ENCODE measurements at places on chromosomes 16 and 17.

DNA sequence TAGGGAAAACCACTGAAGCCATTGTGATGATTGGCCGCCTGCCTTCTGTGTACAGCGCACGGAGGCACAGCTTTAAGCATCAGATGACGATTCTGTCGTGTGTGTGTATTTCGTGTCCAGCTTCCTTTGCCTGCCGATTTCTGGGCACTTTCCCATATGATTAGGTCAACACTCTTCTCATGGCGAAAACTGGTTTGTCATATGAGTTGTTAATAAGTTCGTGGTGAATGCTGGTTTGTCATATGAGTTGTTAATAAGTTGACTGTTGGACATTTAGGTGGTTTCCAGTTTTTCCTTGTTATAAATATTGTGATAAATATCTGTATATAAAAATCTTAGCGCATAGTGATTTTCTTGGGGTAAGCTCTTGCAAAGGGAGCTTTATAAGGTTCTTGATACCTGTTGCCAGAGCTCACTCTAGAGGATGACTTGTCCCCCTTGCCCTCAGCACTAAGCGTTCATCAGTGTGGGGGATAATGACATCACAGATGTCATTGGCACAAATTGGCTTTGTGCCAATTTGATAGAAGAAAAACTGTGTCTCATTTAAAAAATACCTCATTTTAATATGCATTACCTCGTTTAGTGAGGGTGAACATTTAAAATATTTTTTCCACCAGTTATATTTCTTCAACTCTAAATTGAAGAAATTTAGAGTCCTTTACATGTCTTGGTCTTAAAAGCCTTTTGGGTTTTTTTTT lies 40.0 kb downstream of the PGS1 start:
- no peak for DNase-seq

GRCh38 chr16:74926805-74927204 lies 58.1 kb downstream of the WDR59 start:
- no peak for DNase-seq

DNA sequence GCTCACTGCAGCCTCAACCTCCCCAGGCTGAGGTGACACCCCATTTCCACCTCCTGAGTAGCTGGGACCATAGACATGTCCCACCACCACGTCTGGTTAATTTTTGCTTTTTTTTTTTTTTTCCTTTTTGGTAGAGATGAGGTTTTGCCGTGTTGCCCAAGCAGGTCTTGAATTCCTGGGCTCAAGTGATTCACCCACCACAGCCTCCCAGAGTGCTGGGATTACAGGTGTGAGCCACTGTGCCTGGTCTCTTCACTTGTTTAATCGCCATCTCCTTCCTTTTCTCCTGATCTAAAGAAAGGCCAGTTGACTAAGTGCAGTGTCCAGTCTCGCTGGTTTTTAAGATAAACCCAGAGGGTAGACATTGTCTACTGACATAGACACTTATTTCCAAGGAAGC lies 152.0 kb downstream of the C16orf95 start:
- no peak for DNase-seq

DNA sequence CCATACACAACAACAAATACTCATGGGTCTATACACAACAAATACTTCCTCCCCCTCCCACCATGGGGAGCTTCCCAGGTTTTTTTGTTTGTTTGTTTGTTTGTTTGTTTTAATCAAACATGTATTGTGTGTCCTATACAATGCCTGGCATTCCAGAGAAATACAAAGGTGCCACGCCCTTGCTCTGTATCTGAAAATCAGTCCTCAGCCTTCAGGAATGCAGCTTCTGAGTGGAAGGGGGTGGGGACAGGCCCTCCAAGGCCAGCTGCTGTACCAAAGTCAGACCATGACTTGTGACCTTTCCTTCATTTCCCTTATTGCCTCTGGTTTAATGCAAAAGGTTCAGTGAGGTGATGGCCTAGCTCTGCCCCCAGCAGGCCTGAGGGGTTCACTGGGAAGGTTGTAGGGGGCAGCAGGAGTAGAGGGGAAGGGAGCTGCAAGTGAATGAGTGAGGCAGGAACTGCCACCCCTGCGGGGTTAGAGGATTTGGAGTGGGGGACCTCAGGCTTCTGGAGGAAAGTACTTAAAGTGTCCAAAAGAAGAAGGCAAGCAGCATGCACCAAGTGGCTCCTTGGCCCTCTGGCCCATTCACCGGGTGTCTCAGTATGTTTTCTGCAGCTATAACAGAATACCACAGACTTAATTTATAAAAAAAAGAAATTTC lies 105.2 kb downstream of the CLEC16A start:
- no peak for DNase-seq

DNA sequence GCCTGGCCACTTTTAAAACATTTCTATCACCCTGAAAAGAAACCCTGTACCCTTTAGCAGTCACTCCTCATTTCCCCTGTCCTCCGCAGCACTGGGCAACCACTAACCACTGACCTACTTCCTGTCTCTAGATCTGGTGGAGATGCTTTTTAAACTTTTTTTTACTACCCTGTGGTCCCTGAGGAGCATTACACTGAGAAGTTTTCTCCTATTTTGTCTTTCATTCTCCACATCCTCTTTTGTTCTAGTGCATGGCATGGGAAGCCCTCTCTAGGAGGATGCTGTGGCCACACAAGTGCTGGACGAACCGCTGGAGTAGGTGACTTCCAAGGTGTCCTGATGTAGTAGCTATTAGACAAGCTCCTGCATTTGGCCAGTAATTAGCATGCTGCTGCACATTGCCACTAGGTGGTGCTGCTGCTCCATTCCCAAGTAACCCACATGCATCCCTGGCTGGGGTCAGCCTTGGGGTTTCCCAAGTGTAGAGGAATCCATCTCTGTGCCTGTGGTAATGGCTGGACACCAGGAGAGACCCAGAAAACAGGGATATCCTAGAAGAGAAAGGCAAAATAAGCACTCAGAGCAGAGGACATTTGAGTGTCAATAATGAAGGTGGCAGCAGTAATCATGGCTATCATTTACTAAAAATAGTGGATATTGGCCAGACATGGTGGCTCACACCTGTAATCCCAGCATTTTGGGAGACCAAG lies 143.8 kb upstream of the CRHR1 start:
- peak; percentile 57 for DNase-seq

DNA sequence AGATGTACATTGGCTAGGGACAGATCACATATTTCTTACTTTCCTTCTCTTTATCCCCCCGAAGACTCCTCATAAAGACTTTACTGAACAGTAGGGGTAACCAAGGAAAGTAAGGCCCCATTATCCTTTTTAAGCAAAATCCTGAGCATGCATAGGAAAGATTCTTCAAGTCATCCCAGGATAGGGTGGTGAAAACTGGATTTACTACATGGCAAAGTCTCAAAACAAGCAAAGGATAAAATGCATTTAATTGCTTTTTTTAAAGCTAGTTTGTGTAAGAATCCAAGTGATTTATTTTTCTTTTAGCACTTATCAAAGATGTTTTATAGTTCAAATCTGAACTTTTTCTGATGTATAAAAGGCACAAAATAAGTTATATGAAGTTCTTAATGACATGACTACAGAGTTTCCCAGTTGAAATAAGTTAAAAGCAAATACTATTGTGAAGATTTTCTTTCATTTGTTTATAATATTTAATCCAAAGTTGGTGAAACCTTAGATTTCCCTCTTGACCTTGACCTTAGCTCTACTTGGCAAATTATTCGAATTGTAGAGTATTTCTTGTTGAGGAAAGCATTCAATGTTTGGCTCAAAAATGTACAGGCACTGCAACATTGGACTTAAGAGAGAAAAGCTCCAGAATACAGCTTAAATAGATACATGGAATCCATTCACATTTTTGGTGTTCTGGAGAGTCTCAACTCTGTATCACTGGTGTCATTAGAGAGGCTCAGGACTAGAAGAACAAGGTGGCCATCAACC lies 104.3 kb downstream of the ABCA8 start:
- no peak for DNase-seq

- DNase-seq, result peak; percentile 74
These were observed at the start of gene LUC7L for GRCh38 chr16:228852-229730. Gene LUC7L (minus strand): TSS chr16:229449. CDS start chr16:229339, 110 bp downstream.

- no peak for DNase-seq
These were observed 228.2 kb upstream of the GSE1 start for GRCh38 chr16:85384833-85385462.

Data from smooth muscle cell of the brain vasculature (primary cell).